ENCODE measurements at places on chromosomes 12 and 14.

DNA sequence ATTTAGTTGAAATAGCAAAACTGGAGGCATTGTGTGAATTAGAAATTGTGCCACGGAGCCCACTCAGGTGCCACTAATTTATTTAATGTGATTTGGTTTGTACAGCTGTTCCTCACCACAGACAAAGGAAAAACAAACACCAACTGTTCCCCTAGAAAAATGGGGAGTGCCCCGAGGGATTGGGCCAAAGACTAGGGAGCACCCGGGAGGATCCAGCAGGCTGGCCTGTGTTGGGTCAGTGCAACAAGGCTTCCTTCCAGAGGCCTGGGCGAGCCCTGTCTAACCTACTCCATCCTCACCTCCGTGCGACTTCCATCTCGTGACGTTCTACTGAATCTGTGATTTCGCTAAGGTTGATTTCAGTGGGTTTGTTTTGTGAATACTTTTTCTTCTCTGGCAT is 206.2 kb downstream of the CHST11 start:
- peaks cover 8% of the 10 kb centered on the region for H3K36me3 ChIP-seq
- H3K27ac ChIP-seq: no peak overlapping the region
- no peak for DNase-seq
- no peaks in the 10 kb centered on the region for H3K27me3 ChIP-seq
- peaks cover 11% of the 10 kb centered on the region for H3K4me1 ChIP-seq

- H3K36me3 ChIP-seq: peaks cover 2% of the 10 kb centered on the region
- H3K27me3 ChIP-seq: peaks cover 6% of the 10 kb centered on the region
- no peak overlapping the region for H3K4me3 ChIP-seq
- H3K4me1 ChIP-seq: no peaks in the 10 kb centered on the region
- DNase-seq: no peak
Observed at GRCh38 chr14:32588448-32589320, 259.6 kb downstream of the AKAP6 start.

GRCh38 chr12:63023926-63024325 is 89.0 kb upstream of the PPM1H start:
- no peak overlapping the region for H3K27ac ChIP-seq
- H3K4me3 ChIP-seq: no peak overlapping the region
- H3K27me3 ChIP-seq: peaks cover 3% of the 10 kb centered on the region
- H3K4me1 ChIP-seq: peaks cover 3% of the 10 kb centered on the region

DNA sequence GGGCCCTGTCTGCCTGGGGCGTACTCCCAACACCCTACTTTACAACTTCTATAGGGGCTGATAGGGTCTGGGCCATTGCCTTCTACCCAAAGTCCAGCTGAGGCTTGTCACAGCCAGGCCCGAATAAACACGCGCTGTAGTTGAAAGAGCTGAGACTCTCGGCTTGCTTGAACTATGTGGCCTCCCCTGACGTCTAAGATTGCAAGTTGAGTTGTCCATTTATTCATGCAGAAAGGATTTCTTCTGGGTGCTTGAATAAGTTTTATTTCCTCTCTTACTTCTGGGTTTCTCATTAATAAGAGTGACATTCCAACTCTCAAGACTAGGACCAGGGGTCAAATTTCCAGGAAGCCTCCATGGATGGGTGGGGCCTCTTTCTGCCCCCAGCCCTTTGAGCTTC is 74.4 kb upstream of the VRK1 start:
- H3K27me3 ChIP-seq: peaks cover 20% of the 10 kb centered on the region
- H3K4me1 ChIP-seq: peaks cover 6% of the 10 kb centered on the region
- no peaks in the 10 kb centered on the region for H3K36me3 ChIP-seq
- H3K4me3 ChIP-seq: no peak overlapping the region
- H3K27ac ChIP-seq: no peak overlapping the region
- no peak for DNase-seq

- peaks cover 4% of the 10 kb centered on the region for H3K4me1 ChIP-seq
- H3K4me3 ChIP-seq: no peak overlapping the region
Observed at GRCh38 chr12:5479761-5480160, 47.9 kb downstream of the NTF3 start.

DNA sequence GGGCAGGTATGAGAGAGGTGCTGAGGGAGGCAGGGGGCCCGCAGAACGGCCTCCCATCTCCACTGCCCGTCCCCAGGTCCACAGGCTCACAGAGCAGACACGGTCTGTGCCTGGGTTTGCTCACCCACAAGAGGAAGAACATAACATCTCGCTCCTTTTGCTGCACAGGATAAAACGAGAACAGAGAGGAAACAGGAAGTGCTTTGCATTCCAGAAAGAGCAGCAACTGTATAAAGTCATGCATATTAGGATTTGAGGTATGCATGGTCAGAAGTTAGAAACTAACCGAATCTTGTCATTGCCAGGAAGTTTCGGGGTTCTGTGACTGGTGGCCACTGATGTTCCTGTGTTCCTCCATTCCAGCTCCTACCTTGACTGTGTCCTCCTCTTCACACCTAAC is 25.0 kb downstream of the NTF3 start:
- peaks cover 18% of the 10 kb centered on the region for H3K4me1 ChIP-seq
- no peaks in the 10 kb centered on the region for H3K36me3 ChIP-seq
- H3K4me3 ChIP-seq: peak overlapping the region; percentile 46
- no peak overlapping the region for H3K27ac ChIP-seq
- no peak for DNase-seq

GRCh38 chr14:74080820-74081460 is 3.3 kb downstream of the ALDH6A1 start:
- no peaks in the 10 kb centered on the region for H3K27me3 ChIP-seq
- peaks cover 2% of the 10 kb centered on the region for H3K36me3 ChIP-seq
- H3K4me1 ChIP-seq: peaks cover 10% of the 10 kb centered on the region
- no peak overlapping the region for H3K4me3 ChIP-seq
- DNase-seq: no peak

GRCh38 chr12:56831936-56832335 is 68.8 kb downstream of the HSD17B6 start:
- peaks cover 2% of the 10 kb centered on the region for H3K36me3 ChIP-seq
- H3K27ac ChIP-seq: no peak overlapping the region

DNA sequence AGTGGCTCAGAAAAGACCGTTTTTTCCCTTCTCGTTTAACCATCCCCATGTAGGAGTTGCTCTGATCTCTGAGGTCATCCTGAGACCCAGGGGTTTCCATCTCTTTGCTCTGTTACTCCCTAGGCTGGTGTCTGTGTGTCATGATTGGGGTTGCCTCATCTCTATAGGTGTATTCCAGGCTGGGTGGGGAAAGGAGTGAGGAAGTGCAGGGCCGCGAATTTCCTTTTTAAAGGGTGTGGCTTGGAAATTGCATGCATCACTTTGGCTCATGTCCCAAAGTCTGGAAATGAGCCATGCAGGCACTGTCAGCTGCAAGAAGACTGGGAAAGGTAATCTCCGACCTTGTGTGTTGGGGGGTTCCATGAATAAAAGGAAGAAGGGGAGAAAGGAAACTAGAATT is 201.9 kb downstream of the AACS start:
- no peak overlapping the region for H3K4me3 ChIP-seq
- DNase-seq: no peak
- peaks cover 8% of the 10 kb centered on the region for H3K27me3 ChIP-seq
- no peaks in the 10 kb centered on the region for H3K4me1 ChIP-seq
- H3K27ac ChIP-seq: no peak overlapping the region
- no peaks in the 10 kb centered on the region for H3K36me3 ChIP-seq

DNA sequence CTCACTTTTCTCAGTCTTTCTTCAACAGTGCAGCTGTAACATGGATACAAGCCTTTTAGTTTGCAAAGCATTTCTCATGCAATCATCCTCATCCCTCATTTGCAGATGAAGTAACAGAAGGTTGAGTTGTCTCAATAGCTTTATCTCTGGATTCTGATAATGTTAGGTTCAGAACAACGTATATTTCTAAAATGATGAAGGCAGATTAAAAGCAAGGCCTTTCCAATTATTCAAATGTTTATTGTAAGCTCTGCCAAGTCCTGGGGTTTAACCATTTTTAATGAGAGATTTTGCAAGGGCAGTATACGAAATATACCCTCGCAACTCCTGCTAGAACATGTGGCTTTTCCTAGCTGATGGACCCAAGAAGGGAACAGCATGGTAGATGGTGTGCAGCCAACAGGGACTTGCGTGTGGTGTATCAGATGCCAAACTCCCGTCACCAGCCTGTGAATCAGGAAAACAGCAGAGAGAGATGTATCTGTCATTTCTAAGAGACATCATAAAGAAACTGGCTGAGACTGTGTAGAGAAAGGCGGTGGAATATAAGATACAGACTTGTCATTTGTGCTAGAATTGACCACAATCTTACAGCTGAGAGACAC is 319.7 kb downstream of the MED13L start:
- H3K4me3 ChIP-seq: no peak overlapping the region
- H3K4me1 ChIP-seq: no peaks in the 10 kb centered on the region
- peaks cover 18% of the 10 kb centered on the region for H3K36me3 ChIP-seq
- H3K27ac ChIP-seq: no peak overlapping the region

DNA sequence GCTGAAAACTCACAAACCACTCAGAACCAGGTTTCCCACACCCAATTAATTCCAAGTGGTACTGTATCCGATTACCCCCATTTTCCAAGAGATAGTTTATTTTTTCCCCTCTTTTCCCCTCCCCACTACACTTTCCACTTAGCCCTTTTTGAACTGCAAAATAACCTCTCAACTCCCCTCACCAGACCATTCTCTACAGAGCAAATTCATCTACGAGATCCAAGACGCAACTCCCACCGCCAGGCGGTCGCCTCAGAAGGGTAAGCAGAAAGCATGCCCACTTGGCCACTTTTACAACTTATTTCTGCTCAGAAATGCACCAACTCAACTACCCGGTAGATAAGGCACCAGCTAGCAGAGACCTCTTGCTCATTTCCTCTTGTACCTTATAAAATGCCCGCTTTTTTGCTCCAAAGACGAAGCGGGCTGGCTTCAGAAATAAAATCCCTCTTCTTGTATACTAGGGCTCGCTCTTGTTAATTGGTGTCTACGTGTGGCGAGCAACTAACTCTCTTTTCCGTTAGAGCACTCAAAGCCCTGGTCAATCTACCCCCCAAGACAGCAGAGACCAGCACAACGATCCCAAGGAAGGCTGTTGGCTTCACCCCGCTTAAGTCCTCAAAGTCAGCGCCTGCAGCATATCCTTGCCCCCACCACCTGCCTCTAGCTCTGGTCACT is 910 bp upstream of the SRP54 start:
- peaks cover 12% of the 10 kb centered on the region for H3K4me1 ChIP-seq
- DNase-seq: peak; percentile 34
- no peak overlapping the region for H3K27ac ChIP-seq
- H3K4me3 ChIP-seq: no peak overlapping the region

DNA sequence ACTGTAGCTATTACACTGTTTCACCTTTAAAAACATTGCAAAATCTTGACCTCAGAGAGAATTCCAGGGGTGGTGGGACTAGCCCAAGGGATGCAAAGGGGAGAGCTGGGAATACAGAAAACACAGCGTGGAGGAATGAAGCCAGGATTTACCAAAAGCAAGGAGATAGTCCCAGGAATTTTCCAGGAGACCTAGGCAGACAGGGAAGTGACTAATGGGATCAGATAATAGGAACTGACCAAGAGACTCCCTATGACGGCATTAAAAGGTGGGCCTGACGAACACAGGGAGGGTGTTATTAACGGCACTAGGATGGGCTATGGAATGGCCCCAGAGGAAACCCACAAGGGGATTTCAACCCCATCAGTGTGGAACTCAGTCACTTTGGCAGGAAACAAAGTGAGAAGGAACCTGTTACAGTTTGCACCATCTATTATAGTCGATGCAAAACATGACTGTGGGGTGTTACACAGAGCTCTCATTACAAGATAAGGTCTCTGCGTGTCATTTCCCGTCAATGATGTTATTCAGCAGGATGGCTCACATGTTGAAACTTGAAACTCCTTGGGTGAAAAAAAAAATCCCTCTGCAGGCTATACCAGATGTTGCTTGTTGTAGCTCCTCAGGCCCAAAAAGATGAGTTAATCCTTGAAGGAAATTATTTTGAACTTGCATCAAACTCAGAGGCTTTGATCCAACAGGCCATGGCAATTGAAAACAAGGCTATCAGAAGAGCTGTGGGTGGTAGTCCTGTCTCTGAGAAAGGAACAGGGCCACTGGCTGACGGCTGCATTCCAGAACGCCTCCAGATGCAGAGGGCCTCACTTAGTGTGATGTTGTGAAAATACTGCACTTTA is 58.7 kb downstream of the DRAM1 start:
- peak overlapping the region; percentile 45 for H3K4me3 ChIP-seq
- H3K4me1 ChIP-seq: peaks cover 57% of the 10 kb centered on the region
- no peaks in the 10 kb centered on the region for H3K36me3 ChIP-seq
- no peak for DNase-seq
- H3K27ac ChIP-seq: peak overlapping the region; percentile 97

- no peak overlapping the region for H3K27ac ChIP-seq
- no peak overlapping the region for H3K4me3 ChIP-seq
- no peaks in the 10 kb centered on the region for H3K4me1 ChIP-seq
- H3K36me3 ChIP-seq: no peaks in the 10 kb centered on the region
- DNase-seq: no peak
Observed at GRCh38 chr14:87712396-87713090, 280.4 kb downstream of the GALC start.

GRCh38 chr12:6205144-6205539 is 4.9 kb downstream of the CD9 start:
- H3K4me1 ChIP-seq: peaks cover 29% of the 10 kb centered on the region
- H3K36me3 ChIP-seq: peaks cover 12% of the 10 kb centered on the region
- H3K27ac ChIP-seq: peak overlapping the region; percentile 42
- DNase-seq: no peak
- peak overlapping the region; percentile 16 for H3K4me3 ChIP-seq
- peaks cover 9% of the 10 kb centered on the region for H3K27me3 ChIP-seq

GRCh38 chr12:15707516-15708199 is 81.5 kb downstream of the EPS8 start:
- no peak overlapping the region for H3K27ac ChIP-seq
- H3K27me3 ChIP-seq: no peaks in the 10 kb centered on the region
- no peaks in the 10 kb centered on the region for H3K36me3 ChIP-seq
- H3K4me1 ChIP-seq: no peaks in the 10 kb centered on the region
- no peak overlapping the region for H3K4me3 ChIP-seq
- no peak for DNase-seq

GRCh38 chr12:92398565-92399309 is 253.1 kb upstream of the BTG1 start:
- H3K4me3 ChIP-seq: no peak overlapping the region
- H3K27me3 ChIP-seq: no peaks in the 10 kb centered on the region
- DNase-seq: no peak
- H3K36me3 ChIP-seq: peaks cover 4% of the 10 kb centered on the region

DNA sequence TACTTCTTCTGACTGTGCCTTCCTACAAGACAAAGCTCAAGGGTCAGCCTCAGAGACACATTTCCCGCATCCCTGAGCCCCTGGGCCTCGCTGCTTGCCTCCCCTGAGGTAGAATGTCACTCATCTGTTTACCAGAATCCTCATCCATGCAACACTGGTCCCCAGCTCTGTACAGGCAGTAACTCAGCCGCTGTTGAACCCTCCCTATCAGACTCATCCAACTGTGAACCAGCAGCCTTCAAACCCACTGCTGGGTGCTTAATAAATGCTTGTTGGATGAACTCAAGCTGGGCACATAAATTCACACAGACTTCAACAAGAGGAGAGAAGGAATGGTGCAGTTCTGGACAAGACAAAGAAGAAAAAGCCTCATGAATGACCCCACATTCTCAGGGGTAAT is 6.1 kb downstream of the NT5DC3 start:
- H3K36me3 ChIP-seq: peaks cover 11% of the 10 kb centered on the region
- peaks cover 26% of the 10 kb centered on the region for H3K4me1 ChIP-seq
- no peak for DNase-seq
- no peaks in the 10 kb centered on the region for H3K27me3 ChIP-seq
- no peak overlapping the region for H3K4me3 ChIP-seq
- H3K27ac ChIP-seq: peak overlapping the region; percentile 38

GRCh38 chr12:103877288-103877687 is 36.3 kb upstream of the NT5DC3 start:
- no peak overlapping the region for H3K27ac ChIP-seq
- H3K4me1 ChIP-seq: peaks cover 16% of the 10 kb centered on the region
- H3K4me3 ChIP-seq: no peak overlapping the region

Measured in memory B cell (primary cell).